Right renal pelvis (tissue), 4 donors: ENCODE measurements at places on chromosomes 4 and X.

DNA sequence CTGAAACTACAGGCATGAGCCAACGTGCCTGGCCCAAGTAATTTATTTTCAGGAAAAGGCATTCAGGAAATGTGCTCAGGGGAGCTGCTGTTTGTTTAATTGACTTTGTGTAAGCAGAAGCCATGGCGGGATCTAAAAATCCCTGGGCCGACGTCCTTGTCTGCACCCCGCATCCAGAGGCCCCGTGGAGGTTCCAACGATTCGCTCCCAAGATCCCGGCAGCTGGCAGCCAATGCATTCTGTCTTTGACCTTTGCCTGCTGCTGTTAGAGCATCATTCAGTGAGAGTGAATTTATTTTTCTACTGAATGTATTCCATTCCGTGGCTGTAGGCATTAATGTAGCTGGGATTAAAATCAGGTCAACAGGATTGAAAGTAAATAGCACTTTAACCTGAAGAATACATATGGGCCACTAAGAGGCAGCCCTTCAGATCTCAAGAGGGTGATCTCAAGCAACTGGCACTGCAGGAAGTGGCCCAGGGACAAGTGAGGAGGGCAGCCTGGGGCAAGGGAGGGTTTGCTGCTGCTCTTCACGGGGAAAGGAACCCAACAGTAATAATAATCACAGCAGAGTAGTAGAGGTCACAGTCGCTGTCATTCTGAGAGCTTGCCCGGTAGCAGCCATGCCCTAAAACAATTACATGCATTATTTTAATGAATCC lies 75.2 kb downstream of the PSAPL1 start:
- no peak for DNase-seq

DNA sequence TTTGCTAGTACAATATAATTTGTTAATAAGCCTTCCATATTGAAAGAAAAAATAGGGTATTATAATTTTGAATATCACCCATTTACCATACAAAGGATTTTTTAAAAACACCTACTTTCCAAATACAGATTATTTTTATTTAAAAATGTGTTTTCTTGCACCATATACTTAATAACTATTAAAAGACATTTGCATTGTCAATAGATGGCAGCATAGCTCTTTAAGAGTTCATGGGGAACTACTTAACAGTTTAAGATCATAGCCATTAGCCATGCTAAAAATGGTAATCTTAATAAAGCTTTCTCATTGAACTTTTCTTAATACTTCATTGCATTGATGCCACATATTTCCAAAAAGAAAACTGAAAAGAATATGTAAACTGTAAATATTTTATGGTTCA lies 1995.9 kb downstream of the C4orf33 start:
- peak; percentile 26 for DNase-seq

GRCh38 chr4:89823416-89823815 lies 13.5 kb downstream of the SNCA start:
- no peak for DNase-seq

DNA sequence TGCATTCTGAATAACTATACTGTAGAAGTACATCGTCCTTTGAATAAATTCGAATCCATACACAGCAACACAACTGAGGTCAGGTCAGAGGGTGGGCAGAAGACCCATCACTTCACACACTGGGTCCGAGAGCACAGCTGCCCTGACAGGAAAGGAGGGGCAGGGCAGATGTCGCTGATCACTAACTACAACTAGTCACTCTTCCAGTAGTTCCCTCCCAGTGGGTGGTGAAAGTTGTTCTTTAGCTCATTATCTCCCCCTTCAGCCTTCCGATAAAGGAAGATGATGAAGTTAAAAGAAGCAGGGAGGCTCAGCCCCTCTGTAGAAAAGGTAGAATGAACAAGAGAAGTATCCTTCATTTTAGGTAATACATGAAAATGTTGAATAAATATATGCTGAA lies 278.9 kb downstream of the INPP4B start:
- no peak for DNase-seq

DNA sequence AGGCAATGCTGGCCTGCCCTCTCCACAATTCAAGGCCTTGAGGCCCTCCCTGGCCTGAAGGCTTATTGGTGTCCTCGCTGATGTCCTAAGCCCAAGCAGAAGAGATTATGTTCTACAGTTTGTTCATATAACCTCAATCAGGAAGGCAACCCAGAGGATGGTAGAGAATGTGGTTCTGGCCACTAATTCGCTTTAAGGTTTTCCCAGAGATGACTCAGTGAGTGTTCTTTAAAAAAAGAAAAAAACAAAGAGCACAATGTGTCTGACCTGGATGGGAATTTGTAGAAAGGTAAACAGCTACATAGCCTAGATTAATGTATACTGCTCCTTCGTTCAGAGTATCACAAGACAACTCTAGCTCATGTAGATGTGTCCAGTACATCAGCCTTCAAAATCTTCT lies 66.0 kb downstream of the MANBA start:
- DNase-seq, result no peak

- DNase-seq, result no peak
Observed at GRCh38 chr4:158821228-158821971, 52.6 kb downstream of the FNIP2 start.

DNA sequence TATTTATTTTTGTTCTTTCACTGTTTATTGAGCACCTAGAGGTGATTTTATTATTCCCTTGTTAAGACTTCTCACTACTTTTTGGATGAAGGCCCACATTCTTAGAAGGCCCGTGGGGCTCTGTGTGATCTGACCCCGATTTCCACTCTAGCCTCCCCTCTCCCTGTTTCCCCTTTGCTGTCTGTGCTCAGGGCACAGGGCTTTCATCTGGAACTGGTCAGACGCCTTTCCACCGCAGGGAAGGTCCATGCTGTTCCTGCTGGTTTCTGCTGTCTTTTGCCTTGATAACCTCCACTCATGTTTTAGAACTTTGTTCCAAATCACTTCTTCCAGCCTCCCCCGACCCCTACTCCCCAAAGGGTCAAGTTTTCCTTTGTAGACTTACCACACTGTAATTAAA lies 31.3 kb upstream of the ANAPC4 start:
- no peak for DNase-seq

DNA sequence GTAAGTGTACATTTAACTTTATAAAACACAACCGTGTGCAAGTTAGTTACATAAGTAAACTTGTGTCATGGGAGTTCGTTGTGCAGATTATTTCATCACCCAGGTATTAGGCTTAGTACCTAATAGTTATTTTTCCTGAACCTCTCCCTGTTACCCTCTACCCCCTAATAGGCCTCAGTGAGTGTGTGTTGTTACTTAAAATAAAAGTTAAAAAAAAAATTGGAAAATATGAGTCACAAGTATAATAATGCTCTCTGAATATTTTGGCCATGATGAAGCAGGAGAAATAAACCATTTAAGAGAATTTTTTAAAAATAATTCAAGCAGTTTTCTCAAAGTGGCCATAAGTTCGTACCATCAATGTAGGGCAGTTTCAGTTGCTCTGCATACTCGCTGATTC lies 105.1 kb upstream of the GRID2 start:
- no peak for DNase-seq

GRCh38 chrX:80747832-80748231 lies 61.8 kb downstream of the BRWD3 start:
- DNase-seq, result no peak

DNA sequence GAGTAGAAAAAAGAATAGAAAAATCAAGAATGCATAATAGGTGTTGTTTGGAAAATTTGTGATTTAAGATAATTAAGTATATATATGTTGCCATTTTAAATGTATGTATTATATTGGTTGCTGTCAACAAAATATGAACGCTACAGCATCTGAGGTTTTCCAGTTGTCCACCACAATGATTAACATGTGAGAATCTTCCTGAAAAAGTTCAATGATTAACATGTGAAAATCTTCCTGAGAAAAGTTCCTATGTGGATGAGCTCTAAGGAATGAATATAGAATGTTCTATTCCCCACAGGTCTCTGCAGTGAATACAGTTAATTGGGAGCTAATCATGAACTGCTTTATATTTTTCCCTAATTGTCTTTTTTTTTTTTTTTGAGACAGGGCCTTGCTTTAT lies 214.7 kb downstream of the CBR4 start:
- DNase-seq, result no peak

DNA sequence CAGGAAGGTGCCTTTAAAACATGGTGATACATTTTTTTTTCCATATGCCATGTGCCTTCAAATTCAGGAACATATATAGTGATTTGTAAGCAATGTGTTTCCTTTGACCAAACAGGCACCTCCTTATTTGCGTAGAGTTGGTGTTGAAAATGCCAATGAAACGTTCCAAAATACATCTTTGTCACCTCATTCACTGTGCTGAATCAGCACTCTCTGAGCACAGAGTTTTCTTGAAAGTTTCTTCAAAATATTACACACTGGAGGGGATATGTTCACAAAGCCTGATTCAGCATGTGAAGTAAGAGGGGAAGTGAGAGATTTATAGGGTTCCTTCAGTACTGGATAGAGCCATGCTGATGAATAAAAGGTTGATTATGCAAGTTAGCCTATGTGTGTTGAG lies 85.7 kb upstream of the PRR32 start:
- no peak for DNase-seq

- DNase-seq, result peak; percentile 80
Observed at GRCh38 chrX:283115-283845, 2.1 kb downstream of the PLCXD1 start.

DNA sequence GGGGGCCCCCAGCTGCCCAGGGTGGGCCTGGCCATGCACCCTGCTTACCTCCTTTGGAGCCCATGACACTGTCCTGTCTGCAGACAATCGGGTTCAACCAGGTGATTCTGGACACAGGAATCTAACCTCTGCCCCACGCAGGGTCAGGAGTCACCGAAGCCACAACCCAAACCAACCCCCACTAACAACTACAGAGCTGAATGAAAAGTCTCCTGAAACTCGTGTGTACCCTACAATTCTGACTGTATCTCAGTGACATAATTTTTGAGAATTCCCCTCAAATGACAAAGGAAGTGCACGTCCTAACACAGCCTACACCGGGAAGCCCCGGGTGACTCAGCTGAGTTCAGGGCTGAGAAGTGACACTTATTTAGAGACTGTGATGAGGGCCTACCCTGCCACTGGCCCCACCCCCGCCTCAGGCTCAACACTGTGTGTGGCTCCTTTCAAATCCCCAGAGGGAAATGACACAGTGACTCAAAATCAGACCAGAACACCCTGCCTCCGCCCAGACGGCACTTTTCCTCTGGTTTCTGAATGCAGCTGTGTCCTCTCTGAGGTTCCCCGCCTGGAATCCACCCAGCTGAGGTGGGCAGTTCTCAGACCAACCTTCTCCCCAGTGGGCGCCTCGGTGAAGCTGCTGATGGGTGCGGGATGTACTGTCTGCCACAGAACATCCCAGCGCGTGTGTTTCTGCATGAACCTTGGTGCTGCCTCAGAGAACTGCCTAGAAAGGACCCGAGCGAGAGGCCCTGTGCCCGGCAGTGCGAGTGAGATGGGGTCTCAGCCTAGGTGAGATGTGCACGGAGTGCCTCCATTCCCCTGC lies 9.9 kb downstream of the TNIP2 start:
- no peak for DNase-seq

- no peak for DNase-seq
Observed at GRCh38 chr4:18250564-18250963, 229.0 kb upstream of the LCORL start.

DNA sequence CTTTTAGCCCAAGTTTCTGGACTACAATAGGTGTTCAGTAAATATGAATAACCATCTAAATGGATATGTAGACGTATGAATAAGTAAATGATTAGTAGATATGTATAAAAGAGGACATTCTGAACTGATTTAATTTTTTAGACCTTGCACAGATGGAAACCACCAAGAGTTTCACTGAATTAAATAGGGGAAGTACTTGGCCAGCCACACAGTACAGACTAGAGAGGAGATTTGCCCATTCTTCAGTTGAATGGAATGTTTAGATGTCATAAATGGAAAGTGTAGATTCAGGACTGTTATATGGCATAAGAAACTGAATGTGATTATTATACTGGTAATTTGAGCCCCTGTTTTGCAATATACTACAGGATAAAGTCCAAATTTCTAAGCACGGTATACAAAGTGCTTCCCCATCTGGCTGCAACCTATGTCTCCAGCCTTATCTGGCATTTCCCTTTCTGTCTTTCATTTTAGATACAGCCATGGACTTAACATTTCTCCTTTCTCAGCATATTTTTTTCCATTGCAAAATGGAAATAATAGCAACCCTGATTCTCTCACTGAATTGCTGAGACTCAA lies 137.8 kb upstream of the HS3ST1 start:
- no peak for DNase-seq

DNA sequence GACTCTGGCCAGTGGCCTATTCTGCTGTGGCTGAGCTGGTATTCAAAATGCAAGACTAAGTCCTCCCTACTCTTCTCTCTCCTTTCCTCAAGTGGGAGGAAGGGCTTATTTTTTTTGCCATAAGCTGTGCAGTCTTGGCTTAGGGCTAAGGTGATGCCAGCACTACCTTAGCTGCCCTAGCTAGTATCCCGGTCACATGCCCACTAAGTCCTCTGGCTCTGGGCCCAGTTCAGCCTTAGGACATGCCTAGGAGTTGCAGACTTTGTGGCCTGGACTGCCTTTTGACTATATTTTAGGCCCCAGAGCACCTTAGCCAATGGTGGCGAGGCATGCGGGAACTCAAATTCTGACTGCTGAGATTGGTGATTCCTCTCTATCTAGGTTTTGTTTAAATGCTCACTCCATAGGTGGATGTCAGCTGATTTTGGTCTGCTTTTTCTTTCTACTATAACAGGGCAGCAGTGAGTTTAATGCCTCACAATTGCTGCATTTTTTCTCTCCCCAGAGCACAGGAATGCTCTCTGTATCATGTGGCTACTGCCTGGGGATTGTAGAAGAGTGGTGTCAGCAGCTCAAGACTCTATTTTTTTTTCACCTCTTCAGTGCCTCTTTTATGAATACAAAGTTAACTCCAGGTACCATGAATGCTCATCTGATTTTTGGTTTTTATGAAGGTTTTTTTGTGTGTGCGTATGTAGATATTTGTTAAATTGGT lies 472.9 kb upstream of the GRID2 start:
- DNase-seq, result no peak

- no peak for DNase-seq
Observed at GRCh38 chrX:22742174-22742573, 257.6 kb upstream of the DDX53 start.

- no peak for DNase-seq
Observed at GRCh38 chr4:163071308-163071707, 95.4 kb downstream of the NAF1 start.

GRCh38 chrX:36214924-36215323 lies 295.4 kb downstream of the CFAP47 start:
- DNase-seq, result no peak

GRCh38 chr4:36492041-36492440 lies 210.6 kb downstream of the DTHD1 start:
- no peak for DNase-seq

- DNase-seq, result no peak
Observed at GRCh38 chr4:165921546-165921945, 48.5 kb downstream of the TLL1 start.

- no peak for DNase-seq
Observed at GRCh38 chrX:43065978-43066377, 288.0 kb upstream of the PPP1R2C start.

- no peak for DNase-seq
Observed at GRCh38 chrX:96722781-96723180, 38.1 kb downstream of the DIAPH2 start.
